ENCODE measurements at places on chromosomes 1 and 21.

DNA sequence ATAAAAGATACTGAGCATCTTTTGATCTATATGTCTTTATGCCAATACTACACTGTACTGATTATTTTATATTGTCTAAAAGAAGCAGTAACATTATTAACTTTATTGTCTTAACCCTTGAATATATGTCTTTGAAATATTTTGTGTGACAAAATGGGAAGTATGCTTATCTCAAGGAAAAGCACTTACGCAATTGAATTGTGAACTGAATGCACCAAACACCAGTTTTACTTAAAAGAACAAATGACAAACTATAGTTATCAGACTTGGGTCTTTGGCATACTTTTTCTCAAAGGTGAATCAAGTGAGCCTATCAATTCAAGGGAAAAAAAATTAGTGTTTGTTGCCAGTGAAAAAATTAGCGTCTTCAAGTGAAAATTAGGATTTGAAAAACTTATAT, 9.2 kb upstream of the SLC6A9 start:
- no peak for DNase-seq

- no peak for DNase-seq
Measured at GRCh38 chr1:93670141-93670540, 11.5 kb downstream of the BCAR3 start.

- DNase-seq = no peak
Measured at GRCh38 chr1:170204121-170204520, 58.4 kb downstream of the NTMT2 start.

- no peak for DNase-seq
Measured at GRCh38 chr21:45280178-45280821, 7.4 kb downstream of the POFUT2 start.

DNA sequence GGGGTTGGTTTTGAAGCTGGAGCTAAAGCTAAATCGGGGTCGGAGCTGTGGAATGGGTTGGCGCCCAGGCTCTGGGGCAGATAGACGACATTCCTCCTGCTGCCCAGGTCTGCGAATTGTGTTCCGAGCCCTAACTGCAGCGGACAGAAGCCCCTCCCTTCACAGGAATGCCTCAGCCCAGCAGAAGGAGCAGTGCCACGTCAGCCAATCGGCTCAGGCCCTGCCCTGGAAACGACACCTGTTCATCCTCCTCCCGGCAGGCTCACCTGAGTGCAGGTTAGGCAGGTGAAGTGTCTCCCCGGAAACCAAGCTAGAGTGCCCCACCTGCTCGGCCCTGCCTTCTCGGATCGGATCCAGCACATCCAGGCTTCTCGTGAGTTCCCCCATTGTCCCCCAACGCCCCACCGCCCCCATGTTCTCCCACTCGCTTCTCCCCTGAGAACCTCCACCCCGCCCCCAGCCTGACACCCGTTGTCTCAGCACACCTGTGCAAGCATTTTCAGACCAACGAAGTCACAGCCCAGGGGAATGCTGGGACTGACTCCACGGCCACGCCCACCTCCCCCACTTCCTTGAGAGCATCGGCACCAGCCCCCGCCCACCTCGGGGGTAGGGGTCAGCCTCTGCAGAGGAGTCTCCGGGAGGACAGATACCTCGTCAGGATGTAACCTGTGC, 775 bp downstream of the TMEM125 start:
- DNase-seq = no peak

- DNase-seq = no peak
Measured at GRCh38 chr1:62117018-62117750, 77.5 kb upstream of the L1TD1 start.

- no peak for DNase-seq
Measured at GRCh38 chr1:234437423-234438171, 41.4 kb downstream of the TARBP1 start.

- no peak for DNase-seq
Measured at GRCh38 chr1:14811573-14811972, 213.1 kb downstream of the KAZN start.

- DNase-seq = no peak
Measured at GRCh38 chr1:232472485-232473041, 157.4 kb downstream of the SIPA1L2 start.

- no peak for DNase-seq
Measured at GRCh38 chr21:45040157-45040711, 34.1 kb upstream of the ADARB1 start.

Data from HL-60 (cell line).